ENCODE measurements at places on chromosomes 5 and 9. TPM values are rescaled to one million over a fixed set of nuclear protein-coding genes. Genes with fewer than 3 reads are reported as not detected.

The C8G gene
- total RNA-seq = 3.5 TPM

The CYLC2 gene
- not detected for total RNA-seq

The ADRB2 gene
- total RNA-seq = 3.3 TPM

The SLC36A3 gene
- total RNA-seq = not detected

The PCDHB13 gene
- 5.3 TPM for total RNA-seq

The PCDHGA8 gene
- 2.9 TPM for total RNA-seq

The NR6A1 gene
- total RNA-seq = 1.2 TPM

The IL9 gene
- not detected for total RNA-seq

The CDH18 gene
- total RNA-seq = not detected

The TLR4 gene
- 19.8 TPM for total RNA-seq

The PCDHA7 gene
- total RNA-seq = not detected

The GLDC gene
- total RNA-seq = 0.21 TPM

The SPAAR gene
- total RNA-seq = 7.6 TPM

The OR13C5 gene
- total RNA-seq = not detected

The HOMER1 gene
- total RNA-seq = 35.4 TPM

The CATSPER3 gene
- total RNA-seq = 0.31 TPM

The ARHGEF28 gene
- total RNA-seq = 2.6 TPM

The GABRB2 gene
- total RNA-seq = 1.4 TPM

The MOB3B gene
- 1.2 TPM for total RNA-seq

The SLCO4C1 gene
- total RNA-seq = 0.24 TPM

The QRFP gene
- total RNA-seq = not detected

The PCDHGB5 gene
- 6.4 TPM for total RNA-seq

The EQTN gene
- not detected for total RNA-seq

The PCDHB9 gene
- total RNA-seq = 2.5 TPM

The TMOD1 gene
- total RNA-seq = 149 TPM

The CYFIP2 gene
- 18.1 TPM for total RNA-seq

The GRM6 gene
- not detected for total RNA-seq

The ADAMTSL2 gene
- total RNA-seq = 13.9 TPM

The PDCD1LG2 gene
- 3.6 TPM for total RNA-seq

The TEK gene
- total RNA-seq = 29.5 TPM

The ZNF883 gene
- 6.0 TPM for total RNA-seq

The PCDHGA1 gene
- 1.8 TPM for total RNA-seq

The ATP10B gene
- 0.12 TPM for total RNA-seq

The RLN2 gene
- total RNA-seq = not detected

The GNE gene
- 17.7 TPM for total RNA-seq

The AQP7 gene
- 123 TPM for total RNA-seq

The ARID3C gene
- total RNA-seq = not detected

The OLFML2A gene
- 24.6 TPM for total RNA-seq

The PCDHA11 gene
- 0.29 TPM for total RNA-seq

The SLC4A9 gene
- 0.09 TPM for total RNA-seq

The CDC42SE2 gene
- total RNA-seq = 12.8 TPM

The S1PR3 gene
- 25.3 TPM for total RNA-seq

The INSL4 gene
- not detected for total RNA-seq

The BTNL8 gene
- total RNA-seq = 0.21 TPM

The TTC39B gene
- 4.8 TPM for total RNA-seq

Data from left cardiac atrium (tissue), 4 donors.